ENCODE measurements at places on chromosomes 5 and 9.

DNA sequence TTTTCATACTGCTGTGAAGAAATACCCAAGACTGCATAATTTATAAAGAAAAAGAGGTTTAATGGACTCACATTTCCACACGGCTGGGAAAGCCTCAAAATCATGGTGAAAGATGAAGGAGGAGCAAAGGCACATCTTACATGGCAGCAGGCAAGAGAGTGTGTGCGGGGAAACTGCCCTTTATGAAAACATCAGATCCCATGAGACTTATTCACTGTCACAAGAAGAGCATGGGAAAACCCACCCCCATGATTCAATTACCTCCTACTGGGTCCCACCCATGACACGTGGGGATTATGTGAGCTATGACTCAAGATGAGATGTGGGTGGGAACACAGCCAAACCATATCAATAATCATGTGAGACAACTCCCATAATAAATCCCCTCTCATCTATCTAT lies 8.7 kb downstream of the TTC39B start:
- no peak for DNase-seq

DNA sequence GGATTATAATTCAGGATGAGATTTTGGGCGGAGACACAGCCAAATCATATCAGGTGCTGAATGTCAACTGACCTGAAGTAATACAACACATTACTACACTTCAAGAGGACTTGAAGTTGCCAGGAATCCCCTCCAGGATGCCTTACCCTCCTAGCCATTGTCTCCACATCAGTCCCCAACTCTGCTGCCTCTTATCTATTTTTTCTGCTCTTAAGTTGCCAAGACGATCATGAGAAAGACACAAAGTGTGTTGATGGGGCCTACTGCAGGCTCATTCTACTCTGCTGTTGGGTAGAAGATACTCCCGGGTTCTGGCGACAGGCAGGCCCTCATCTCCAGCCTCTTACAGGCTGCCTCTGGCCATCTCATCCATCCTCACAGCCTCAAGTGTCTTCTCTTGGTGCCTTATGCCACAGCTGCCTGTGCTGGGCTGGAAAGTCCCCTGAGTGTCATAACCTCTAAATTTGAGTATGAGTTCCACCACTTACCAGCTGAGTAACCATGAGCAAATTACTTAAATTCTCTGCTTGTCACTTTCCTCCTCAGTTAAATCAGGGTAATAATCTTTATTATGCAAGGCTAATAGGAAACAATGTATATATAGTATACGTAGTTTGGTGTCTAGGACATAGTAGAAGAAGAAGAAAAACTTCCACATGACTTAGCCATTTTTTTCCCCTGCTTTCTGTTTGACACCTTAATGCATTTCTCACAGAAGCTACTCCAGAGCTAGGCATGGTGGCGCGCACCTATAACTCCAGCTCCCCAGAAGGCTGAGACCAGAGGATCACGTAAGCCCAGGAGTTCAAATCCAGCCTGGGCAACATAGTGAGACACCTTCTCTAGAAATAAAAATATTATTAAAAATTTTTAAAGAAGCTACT lies 73.0 kb upstream of the SNX2 start:
- no peak for DNase-seq

DNA sequence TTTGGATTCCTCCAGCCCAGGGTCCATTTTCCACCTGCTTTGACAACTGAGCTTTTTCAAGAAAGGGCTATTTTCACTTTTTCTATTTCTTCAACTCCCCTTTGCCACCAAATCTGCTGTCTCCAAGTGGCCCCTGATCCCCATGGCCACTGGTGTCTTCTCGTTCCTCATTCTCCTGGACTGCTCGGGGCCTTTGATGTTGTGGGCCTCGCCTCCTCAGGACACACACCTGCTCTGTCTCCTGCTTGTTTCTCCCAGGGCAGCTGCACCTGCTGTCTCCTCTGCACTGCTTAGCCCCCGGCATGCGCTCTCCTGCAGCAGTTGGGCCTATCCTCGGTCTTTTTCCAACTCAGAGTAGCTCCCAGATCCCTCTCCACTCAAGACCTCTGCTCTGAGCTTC lies 16.3 kb upstream of the NANS start:
- no peak for DNase-seq

DNA sequence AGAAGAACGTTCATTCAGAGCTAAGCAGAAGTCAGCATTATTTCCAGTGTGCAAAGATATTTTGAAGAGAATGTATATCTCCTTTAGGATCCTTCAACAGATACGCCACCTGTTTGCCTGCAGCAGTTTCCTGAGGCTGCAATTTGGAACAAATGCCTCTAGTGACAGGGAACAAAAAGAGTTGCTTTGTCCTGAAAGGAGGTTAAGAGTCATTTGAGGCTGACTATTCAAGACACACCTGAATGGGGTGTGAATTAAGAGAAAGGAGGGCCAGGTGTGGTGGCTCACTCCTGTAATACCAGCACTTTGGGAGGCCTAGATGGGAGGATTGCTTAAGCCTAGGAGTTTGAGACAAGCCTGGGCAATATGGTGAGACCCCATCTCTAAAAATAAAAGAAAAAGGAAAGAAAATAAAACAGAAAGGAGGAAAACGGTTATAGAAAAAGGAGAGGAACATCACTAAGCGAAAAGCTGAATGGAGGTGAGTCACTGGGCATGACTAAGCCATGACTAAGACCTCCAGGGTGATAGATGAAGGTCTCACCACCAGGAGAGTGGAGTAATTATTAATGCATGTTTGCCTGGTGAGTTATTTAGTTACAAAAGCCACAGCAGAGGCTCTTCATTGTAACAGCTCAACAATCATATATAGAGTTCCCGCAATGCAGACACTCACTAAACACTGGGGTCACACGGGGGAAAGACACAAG lies 255.2 kb upstream of the TNC start:
- DNase-seq = no peak

DNA sequence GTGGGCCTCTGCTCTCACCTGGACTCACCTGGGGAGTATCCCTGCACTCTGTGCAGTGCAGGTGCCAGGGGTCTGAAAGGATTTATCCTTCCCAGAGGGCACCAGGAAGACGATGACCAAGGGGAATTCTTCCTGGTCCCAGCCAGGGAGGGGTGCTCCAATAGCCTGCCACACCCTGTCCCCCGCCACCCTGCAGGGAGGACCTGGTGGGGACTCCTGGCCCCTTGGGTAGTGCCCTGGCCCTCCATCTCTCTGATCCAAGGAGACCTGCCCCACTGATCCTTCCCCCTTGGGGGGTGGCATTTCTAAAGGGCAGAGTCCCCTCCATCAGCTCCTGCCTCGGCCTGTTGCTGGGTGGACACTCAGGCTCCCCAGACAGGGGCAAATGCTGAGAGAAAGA lies 70.7 kb downstream of the NTNG2 start:
- DNase-seq = no peak

- DNase-seq = no peak
These were observed 25.2 kb downstream of the GLT6D1 start for GRCh38 chr9:135613946-135614805.

GRCh38 chr5:67896311-67896929 lies 319.1 kb upstream of the PIK3R1 start:
- DNase-seq = no peak

GRCh38 chr5:168266016-168266415 lies 25.4 kb upstream of the WWC1 start:
- no peak for DNase-seq

GRCh38 chr9:72213906-72214305 lies 64.7 kb downstream of the GDA start:
- DNase-seq = no peak

DNA sequence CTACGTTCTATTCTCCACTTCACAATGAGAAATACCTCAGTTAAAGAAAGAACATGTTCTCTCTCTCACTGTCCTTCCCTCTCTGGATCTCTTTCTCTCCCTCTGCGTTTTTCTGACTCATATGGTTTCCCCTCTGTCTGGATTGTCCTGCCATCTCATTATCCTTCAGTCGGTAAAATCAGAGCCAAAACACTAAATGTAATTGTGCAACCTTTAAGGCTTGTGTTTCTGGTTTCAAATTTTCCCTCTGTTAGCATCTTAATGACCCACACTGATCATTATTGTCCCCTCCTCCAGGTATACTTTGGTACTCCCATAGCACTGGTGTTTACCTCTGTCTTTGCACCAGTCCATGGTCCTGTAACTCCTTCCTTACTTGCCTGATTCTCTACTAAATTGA lies 509.4 kb upstream of the C9orf72 start:
- DNase-seq = no peak

GRCh38 chr5:151275803-151276202 lies 22.8 kb downstream of the GM2A start:
- no peak for DNase-seq

DNA sequence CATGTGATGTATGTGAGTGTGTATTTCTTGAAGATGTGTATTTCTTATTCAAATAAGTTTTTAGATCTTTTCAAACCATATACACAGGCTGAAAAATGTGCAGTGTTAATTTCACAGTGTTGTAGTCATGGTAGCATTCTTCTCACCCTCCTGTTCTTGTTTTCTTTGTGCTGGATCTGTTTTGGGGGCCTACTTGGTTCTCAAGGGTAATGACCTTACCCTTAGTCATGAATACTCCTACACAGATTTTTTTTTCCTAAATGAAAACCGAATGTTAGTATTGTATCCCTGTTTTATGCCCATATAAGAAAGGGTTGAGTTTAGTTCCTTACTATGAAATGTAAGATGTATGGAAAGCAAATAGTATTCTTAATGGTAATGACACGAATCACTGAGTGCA lies 88.0 kb downstream of the SLC44A1 start:
- no peak for DNase-seq

- DNase-seq = no peak
These were observed 185.3 kb downstream of the MAPKAP1 start for GRCh38 chr9:125521462-125522327.

GRCh38 chr5:41485533-41485932 lies 24.9 kb downstream of the PLCXD3 start:
- no peak for DNase-seq

GRCh38 chr9:131707733-131708157 lies 32.1 kb downstream of the RAPGEF1 start:
- no peak for DNase-seq

DNA sequence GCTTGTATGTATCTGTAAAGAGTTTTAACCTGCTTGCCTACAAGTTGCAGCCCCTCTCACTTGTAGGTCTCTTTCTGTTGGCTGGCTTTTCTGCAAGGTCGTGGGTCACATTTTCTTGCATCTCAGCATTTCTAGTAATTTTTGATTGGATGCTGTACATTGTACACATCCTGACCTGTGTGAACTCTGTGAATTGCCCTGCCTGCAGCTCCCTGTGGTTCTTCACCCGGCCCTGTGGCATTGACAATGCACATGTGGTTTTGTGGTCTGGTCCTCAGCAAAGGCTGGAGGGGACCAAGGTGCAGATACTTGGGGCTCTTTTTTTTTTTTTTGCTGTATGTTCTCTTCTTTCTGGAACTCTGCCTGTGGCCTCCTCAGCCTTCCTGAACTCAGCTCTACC lies 53.6 kb downstream of the WNK2 start:
- DNase-seq = no peak

- no peak for DNase-seq
These were observed 857 bp downstream of the ADAM19 start for GRCh38 chr5:157574456-157575380.

DNA sequence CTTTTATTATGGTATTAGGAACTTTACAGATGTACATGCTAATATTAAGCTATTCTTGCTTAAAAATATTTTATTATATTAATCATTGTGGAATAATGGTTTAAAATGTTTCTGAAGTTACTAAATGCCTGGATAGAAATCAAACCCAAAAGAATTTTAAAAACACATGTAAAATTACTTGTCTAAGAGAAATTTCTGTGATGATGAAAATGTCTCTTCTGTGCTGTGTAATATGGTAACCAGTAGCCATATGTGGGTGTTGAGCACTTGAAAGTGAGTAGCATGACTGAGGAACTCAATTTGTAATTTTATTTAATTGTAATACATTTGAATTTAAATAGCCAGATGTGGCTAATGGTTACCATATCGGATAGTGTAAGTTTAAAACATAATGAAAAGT lies 66.7 kb upstream of the HSPB3 start:
- DNase-seq = no peak

- DNase-seq = no peak
These were observed 45.5 kb upstream of the ALDH1A1 start for GRCh38 chr9:72998363-72998762.

All from activated CD4-positive, alpha-beta T cell treated with anti-CD3 and anti-CD28 coated beads, Interleukin-2, amount 50 U/mL, for 1 hour (primary cell).